ENCODE measurements at places on chromosomes 6 and 20. TPM values are rescaled to one million over a fixed set of nuclear protein-coding genes. Genes with fewer than 3 reads are reported as not detected.

ACOT13 gene
- 2.7 TPM for total RNA-seq

AFDN gene
- total RNA-seq: 179 TPM

SLC4A11 gene
- total RNA-seq: under 0.01 TPM

DEFB125 gene
- total RNA-seq: not detected

SIRPB2 gene
- total RNA-seq: 0.49 TPM

HDGFL1 gene
- under 0.01 TPM for total RNA-seq

FOXQ1 gene
- 1.7 TPM for total RNA-seq

Measured in temporal lobe (tissue), 4 donors.